ENCODE measurements at places on chromosomes 5 and 9.

GRCh38 chr9:6692881-6693361, 47.4 kb upstream of the GLDC start:
- no peak for DNase-seq

GRCh38 chr9:80635065-80635464, 1054.3 kb downstream of the TLE1 start:
- no peak for DNase-seq

GRCh38 chr9:120310035-120310434, 269.9 kb downstream of the CDK5RAP2 start:
- no peak for DNase-seq

GRCh38 chr5:113176196-113176595, 199.6 kb downstream of the DCP2 start:
- no peak for DNase-seq

DNA sequence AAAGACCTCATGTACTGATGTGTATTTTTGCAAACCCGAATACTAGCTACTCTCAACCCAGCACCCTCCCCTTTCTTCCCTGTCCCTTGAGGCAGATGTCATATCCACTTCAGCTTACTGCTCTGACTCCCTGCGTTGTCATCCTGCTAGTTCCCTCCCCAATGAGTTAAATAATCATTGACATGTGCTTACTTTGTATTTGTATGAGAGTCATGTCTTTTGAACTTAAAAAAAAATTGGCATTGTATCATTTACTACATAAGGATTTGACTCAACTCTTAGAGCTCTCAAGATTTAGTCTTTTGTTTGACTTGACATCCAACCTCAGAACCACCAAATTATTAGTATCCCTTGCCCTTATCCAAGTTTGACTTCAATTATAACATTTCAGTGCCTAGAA, 219.7 kb upstream of the TUT7 start:
- DNase-seq: no peak

All from stimulated activated CD8-positive, alpha-beta memory T cell treated with anti-CD3 and anti-CD28 coated beads, Interleukin-2, amount 100 ng/mL, for 1 hour (primary cell).